ENCODE measurements at places on chromosomes 5 and 9. TPM values are rescaled to one million over a fixed set of nuclear protein-coding genes. Genes with fewer than 3 reads are reported as not detected.

DNA sequence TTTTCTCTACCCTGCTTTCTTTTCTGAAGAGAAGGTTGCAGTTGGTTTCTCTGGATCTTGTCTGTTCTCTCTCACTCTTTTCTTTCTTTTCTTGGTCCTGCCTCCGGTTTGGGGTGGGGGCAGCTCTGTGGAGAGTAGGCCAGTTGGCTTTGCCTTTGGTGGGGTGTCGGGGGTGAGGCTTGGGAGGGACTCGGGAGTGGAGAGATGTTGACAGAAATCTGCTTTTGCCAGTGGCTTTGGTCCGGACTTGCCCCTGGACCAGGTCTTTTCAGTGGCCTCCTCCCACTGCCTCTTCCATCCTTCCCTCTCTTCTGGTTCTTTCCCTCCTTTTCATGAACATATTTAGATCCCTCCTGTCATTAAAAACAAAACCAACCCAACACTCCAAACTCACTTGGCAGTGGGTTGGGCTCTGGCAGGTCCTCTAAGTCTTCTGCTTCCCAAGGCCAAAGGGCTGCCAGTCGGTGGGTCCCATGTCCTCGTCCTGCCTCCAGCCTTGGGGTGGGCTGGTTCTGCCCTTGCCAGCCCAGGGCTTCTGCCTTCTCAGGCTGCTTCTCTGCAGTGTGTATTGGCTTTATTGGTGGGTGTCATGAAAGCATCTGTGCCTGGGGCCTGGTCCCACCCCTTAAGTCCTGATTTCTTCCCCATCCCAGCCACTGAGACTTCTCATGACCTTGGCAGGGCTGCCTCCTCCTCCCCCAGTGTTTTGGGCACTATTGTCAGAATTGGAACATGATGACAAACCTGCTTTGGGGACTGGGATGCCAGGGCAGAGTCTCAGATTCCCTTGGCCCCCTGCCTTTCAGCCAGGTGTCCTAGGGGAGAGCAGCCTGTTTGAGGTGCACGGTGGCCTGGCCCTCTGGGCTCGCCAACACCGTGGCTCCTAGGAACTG lies 16.9 kb downstream of the ANKRD33B start:
- DNase-seq = no peak

GRCh38 chr5:78268356-78268755 lies 26.1 kb downstream of the AP3B1 start:
- no peak for DNase-seq

GRCh38 chr5:39368116-39368515 lies 3.8 kb upstream of the C9 start:
- DNase-seq = no peak

The MCCC2 gene
- polyA plus RNA-seq = 22.6 TPM

GRCh38 chr9:34796924-34797323 lies 87.0 kb upstream of the CCL21 start:
- DNase-seq = no peak

DNA sequence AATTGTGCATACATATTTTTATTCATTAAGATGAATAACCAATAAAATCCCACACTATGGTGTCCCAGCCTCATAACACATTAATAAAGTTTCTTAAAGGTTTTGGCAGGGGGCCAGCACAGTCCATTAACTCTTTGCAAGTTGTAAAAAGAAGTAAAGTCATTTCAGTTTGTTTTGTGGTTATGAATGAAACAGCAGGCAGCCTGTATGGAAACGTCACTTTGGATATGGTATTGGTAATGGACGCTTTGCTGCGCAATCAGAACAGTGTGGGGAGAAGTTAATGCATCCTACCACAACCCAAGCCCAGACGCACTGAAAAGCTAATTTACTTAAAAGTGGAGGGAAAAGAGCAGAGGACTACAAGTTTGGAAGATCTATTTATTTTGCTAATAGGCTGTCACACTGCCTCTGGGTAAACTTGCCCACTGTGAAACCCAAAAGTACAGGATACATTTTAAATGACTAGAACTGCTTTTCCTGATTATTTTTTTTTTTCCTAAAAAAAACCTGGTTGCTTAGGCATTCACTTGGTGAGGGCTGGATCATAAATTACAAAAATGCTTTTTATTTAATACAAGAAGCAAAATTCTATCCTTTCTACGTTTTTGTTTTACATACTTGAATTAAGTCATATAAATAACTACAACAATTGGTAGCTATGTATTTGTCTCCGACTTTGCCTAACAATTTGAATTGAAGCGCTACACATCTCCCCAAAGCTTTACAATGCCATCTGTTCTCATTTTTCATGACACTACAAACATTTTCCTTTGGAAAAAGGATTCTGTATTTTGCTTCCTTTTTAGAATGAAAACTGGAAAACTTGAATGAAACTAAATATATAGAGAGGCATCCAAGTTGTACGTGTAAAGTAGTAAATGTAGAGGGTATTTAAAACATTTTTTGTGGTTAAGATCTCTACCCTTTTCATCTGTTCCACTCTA lies 104.3 kb downstream of the NFIB start:
- no peak for DNase-seq

The PRUNE2 gene
- 181 TPM for polyA plus RNA-seq

- no peak for DNase-seq
These were observed 37.3 kb downstream of the STK10 start for GRCh38 chr5:172150514-172151425.

DNA sequence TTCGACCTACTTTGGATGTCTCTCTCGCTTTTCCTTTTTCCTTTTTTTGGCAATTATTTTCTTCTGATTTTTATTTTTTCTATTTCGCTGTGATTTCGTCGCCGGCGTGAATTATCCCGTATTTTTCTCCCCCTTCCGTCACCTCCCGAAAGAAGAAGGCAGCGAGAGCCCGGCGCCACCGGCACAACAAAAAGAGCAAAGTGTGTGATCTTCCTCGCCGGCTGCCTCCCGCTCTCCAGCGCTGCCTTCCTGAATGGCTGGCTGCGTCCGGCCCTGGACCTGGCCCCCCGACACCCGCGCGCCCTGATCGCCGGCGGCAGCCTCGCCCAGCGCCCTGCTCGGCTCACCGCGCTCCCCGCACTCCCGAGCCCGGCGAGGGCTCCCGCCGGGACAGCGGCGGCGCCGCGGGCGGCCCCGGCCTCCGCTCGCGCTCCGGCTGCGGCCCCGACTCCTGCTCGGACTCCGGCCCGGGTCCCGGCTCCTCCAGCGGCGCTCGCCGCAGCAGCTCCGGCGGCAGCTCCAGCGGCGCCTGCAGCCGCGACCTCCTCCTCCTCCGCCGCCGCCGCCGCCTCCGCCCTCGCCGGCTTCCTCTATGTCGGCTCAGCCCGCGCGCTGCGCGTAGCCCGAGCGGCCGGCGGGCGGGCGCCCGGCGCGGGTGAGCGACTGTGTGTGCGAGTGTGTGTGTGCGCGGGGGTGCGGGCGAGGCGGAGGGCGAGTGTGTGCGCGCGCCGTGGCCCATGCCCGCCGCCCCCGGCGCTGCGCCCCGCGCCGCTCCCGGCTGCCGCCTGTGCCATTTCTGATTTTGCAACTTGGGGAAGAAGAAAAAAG lies 960 bp downstream of the NR2F1 start:
- no peak for DNase-seq

The SLC25A48 gene
- 0.04 TPM for polyA plus RNA-seq

DNA sequence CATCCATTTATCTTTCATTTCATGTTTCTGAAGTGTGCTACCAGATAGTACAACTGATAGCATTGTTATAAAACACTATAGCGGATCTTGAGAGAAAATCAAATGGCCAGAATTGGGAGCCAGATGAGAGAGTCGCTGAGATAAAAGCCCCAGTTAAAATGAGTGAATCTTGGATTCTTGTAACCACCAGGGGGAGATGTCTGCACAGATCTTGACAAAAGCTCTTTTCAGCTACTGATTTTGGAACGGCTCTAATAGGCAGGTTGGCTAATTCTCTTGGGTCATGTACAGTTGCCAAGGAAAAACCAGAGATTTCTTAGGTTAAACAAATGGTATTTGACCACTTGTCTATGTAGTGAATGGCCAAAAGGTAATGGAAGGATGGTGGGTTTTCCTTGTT lies 21.7 kb downstream of the F2RL2 start:
- no peak for DNase-seq

The C9orf153 gene
- not detected for polyA plus RNA-seq

GRCh38 chr9:6538666-6539071 lies 106.9 kb downstream of the GLDC start:
- no peak for DNase-seq
